Right atrium auricular region (tissue), 2 donors: ENCODE measurements at places on chromosomes 5 and 9. TPM values are rescaled to one million over a fixed set of nuclear protein-coding genes. Genes with fewer than 3 reads are reported as not detected.

The SOWAHA gene
- total RNA-seq: not detected

The PGM5 gene
- total RNA-seq: 274 TPM

The STRBP gene
- 12.6 TPM for total RNA-seq

The PRRT1B gene
- not detected for total RNA-seq

The GCNT1 gene
- 6.4 TPM for total RNA-seq

The NUTM2F gene
- not detected for total RNA-seq

DNA sequence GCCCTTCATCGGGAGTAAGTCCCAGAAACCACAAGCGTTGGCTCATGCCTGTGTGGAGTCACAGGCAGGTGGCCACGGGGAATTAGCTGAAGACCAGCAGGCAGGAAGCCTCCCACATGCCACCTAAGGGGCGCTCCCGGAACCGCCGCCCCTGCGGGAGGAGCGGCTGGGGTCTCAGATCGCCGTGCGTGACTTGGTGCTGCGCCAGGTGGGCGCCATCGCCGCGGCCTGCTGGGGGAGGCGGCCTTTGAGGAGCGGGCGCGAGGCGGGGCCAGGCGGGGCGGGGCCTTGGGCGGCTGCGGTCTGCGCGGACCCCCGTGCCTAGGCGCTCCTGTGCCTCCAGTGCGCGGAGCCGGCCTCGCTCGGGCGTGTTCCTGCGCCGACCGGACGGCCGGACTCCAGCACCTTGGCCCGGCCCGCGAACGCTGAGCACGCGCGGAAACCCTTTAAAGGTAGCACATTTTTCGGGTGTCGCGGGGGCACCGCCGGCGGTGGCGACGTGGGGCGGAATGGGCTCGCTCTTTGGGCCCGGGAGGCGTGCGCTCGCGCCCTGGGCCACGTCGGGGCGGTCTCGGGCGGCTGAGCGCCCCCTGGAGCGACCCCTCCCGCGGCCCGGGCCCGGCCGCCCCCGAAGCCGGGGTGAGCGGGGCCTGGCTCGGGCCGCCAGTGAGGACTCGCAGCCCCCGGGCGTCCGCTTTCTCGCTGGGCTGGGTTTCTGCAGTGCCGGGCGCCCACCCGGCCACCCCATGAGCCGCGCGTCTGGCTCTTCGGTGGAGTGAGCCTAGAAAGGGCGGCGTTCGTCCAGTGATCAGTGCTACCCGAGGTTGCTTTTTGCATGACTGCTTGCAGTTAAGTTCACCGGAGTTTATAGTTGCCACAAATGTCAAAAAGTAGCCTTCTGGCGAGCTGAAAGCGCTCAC is 24.5 kb downstream of the LECT2 start:
- peaks cover 6% of the 10 kb centered on the region for H3K27me3 ChIP-seq
- no peak overlapping the region for H3K4me3 ChIP-seq
- no peak overlapping the region for H3K27ac ChIP-seq
- no peaks in the 10 kb centered on the region for H3K36me3 ChIP-seq

DNA sequence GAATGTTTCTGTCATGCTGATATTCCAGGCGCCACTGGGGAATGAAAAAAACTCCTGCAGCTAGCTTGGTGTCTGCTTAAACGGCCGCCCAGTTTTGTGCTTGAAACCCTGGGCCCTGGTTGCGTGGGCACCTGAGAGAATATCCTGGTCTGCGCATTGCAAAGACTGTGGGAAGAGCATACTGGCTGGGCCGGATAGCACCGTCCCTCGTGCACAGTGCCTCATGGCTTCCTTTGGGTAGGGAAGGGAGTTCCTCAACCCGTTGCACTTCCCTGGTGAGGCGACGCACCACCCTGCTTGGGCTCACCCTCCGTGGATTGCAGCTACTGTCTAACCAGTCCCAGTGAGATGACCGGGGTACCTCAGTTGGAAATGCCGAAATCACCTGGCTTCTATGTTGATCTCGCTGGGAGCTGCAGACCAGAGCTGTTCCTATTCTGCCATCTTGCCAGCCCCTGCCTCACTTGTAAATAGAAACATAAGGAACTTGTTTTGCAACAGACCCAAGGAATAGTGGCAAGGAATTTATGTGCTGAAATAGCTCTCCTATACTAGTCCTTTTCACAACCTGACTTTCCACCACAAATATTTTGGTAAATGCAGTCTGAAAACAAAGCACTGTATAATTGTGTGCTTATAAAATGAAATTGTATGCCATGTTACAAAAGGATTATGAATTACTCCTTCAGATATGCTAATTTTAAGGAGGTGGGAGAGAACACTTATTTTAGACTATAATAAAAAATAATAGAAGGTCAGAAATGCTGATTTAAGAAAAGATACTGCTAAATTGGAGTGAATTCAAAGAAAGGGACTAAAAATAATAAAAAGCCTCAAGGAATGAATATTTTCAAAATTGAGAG is 90.3 kb downstream of the ADAMTSL1 start:
- H3K36me3 ChIP-seq: no peaks in the 10 kb centered on the region
- DNase-seq: no peak

GRCh38 chr5:122163121-122164069 is 34.0 kb downstream of the ZNF474 start:
- DNase-seq: peak; percentile 74
- no peak overlapping the region for H3K4me3 ChIP-seq
- H3K4me1 ChIP-seq: no peaks in the 10 kb centered on the region
- peak overlapping the region; percentile 62 for H3K27ac ChIP-seq
- H3K36me3 ChIP-seq: no peaks in the 10 kb centered on the region
- H3K27me3 ChIP-seq: no peaks in the 10 kb centered on the region

DNA sequence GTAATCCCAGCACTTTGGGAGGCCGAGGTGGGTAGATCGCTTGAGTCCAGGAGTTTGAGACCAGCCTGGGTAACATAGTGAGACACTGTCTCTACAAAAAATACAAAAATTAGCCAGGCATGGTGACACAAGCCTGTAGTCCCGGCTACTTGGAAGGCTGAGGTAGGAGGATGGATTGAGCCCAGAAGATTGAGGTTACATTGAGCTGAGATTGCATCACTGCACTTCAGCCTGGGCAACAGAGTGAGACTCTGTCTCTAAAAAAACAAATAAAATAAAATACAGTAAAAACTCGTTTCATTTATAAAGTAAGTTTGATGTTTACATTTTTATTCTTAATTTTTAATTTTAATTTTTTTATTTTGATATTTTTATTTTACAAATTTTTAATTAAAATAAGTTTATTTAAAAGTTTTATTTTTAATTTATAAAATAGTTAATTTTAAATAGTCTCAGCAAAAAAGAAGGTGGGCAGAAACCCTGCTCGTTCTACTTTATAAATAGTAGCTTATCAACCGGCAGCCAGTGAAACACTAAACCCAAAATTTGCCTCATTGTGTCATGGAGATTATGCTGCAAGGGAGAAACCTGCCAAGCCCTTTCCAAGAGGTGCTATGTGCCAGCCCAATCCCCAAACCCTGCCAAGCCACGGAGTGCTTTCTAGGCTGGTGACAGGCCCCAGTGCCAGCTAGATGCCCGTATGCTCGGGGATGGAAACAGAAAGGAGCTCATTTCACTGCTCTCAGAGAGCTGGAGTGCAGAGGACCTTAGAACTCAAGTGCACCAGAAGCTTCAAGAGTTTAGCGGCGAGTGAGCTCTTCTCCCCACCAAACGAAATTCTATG is 38.9 kb downstream of the SERINC5 start:
- H3K36me3 ChIP-seq: no peaks in the 10 kb centered on the region
- peak; percentile 73 for DNase-seq
- no peaks in the 10 kb centered on the region for H3K4me1 ChIP-seq
- peak overlapping the region; percentile 15 for H3K4me3 ChIP-seq
- no peaks in the 10 kb centered on the region for H3K27me3 ChIP-seq

- no peaks in the 10 kb centered on the region for H3K27me3 ChIP-seq
- H3K4me3 ChIP-seq: no peak overlapping the region
- H3K36me3 ChIP-seq: no peaks in the 10 kb centered on the region
- no peak for DNase-seq
- H3K27ac ChIP-seq: no peak overlapping the region
Measured at GRCh38 chr9:81885602-81886001, 42.6 kb upstream of the SPATA31D4 start.

- no peak for DNase-seq
- H3K36me3 ChIP-seq: no peaks in the 10 kb centered on the region
- no peaks in the 10 kb centered on the region for H3K27me3 ChIP-seq
- H3K4me1 ChIP-seq: no peaks in the 10 kb centered on the region
- H3K4me3 ChIP-seq: no peak overlapping the region
Measured at GRCh38 chr9:34518110-34518616, 4.6 kb downstream of the ENHO start.

GRCh38 chr5:95564450-95564849 is 9.5 kb downstream of the ARSK start:
- H3K4me3 ChIP-seq: no peak overlapping the region
- H3K36me3 ChIP-seq: peaks cover 8% of the 10 kb centered on the region
- H3K27me3 ChIP-seq: no peaks in the 10 kb centered on the region
- no peaks in the 10 kb centered on the region for H3K4me1 ChIP-seq
- no peak for DNase-seq

DNA sequence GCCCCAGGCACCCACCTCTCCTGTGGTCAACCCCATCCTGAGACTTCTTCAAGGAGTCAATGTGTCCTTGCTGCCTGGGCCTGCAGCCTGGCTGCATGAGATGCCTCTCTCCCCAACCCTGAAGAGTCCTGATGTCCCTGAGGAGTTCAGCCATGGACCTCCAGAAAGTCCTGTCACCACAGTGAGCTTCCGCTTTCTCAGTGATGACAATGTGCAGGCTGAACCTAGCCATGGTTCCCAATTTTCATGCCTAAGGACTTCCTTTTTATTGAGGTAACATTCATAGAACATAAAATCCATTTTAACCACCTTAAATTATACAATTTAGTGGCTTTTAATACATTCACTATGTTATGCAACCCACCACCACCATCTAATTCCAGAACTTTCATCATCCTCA is 29.1 kb downstream of the DAP start:
- no peak for DNase-seq
- no peaks in the 10 kb centered on the region for H3K27me3 ChIP-seq
- H3K4me1 ChIP-seq: no peaks in the 10 kb centered on the region
- H3K27ac ChIP-seq: no peak overlapping the region

DNA sequence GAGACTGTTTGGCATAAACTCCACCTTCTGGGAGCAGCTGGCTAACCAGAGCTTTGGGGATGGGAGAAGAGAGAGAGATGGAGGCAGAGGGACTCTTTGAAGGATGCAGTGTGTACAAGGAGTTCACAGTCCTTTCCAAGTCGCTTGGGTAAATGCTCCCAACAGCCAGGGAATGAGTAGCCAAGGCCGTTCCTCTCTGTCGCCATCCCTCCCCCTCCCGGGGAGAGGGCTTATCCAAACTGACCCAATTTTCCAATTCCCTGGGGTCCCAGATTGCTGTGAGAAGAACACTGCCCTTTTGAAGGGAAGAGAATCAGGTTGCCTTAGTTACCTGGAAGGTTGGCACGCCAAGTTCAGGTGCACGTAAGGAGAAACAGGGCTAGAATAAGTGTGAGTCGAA is 7.9 kb downstream of the WWC1 start:
- no peak overlapping the region for H3K27ac ChIP-seq
- H3K4me3 ChIP-seq: no peak overlapping the region
- no peaks in the 10 kb centered on the region for H3K27me3 ChIP-seq

- no peak overlapping the region for H3K27ac ChIP-seq
- no peaks in the 10 kb centered on the region for H3K36me3 ChIP-seq
- DNase-seq: no peak
- no peaks in the 10 kb centered on the region for H3K27me3 ChIP-seq
- no peaks in the 10 kb centered on the region for H3K4me1 ChIP-seq
Measured at GRCh38 chr5:104130320-104130719, 567.7 kb upstream of the NUDT12 start.

- no peak overlapping the region for H3K4me3 ChIP-seq
- H3K27me3 ChIP-seq: no peaks in the 10 kb centered on the region
- peaks cover 58% of the 10 kb centered on the region for H3K36me3 ChIP-seq
- H3K27ac ChIP-seq: no peak overlapping the region
- H3K4me1 ChIP-seq: no peaks in the 10 kb centered on the region
- DNase-seq: no peak
Measured at GRCh38 chr5:1324719-1325190, 20.1 kb downstream of the CLPTM1L start.

DNA sequence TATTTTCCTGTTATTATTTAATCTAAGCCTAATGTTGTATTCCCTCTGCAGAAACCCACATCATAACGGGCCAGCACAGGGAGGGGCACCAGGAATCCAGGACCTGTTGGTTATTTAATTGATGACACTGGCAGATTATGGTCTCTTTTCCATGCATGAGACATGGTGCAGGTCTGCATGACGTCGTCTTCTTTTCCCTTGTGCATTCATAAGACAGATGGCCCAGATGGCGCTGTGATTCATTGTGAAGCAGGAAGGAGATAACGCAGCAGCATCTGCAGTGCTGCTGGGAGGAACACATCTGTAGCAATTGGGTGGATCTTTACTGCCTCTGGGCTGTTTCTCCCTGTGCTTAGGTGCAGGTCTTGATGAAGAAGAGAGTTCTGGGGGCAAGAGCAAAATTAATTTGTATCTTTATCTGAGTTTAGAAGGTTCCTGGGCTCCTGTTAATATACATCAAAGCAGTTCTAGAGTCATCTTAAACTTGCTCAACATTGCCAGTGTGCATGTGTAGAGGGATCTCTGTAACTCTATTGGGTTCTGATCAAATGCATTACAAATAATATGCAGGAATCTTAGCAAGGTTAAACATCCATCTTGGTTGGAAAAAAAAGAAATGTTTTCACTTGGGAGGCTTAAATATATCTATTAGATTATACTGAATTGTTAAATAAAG is 176.1 kb downstream of the PCSK1 start:
- no peak overlapping the region for H3K4me3 ChIP-seq
- H3K27me3 ChIP-seq: no peaks in the 10 kb centered on the region

DNA sequence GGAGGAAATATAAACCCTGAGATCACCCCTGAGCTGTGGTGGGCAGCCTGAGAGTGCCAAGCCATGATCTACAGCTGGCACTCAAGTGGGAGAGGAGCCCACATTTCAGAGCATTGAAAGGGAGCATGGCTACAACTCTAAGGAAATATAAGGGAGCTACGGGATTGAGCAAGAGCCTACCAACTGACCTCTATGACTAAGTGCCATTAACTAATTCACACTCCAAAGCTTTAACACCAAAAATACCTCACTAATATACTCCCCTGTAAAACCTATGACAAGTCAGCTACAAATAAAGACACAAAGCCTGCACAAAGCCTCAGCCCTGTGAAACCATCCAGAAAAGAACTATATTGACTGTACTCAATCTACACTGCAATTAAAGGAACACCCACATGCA is 286.8 kb upstream of the RPS23 start:
- no peaks in the 10 kb centered on the region for H3K4me1 ChIP-seq
- DNase-seq: no peak
- H3K27ac ChIP-seq: no peak overlapping the region
- no peak overlapping the region for H3K4me3 ChIP-seq
- H3K36me3 ChIP-seq: no peaks in the 10 kb centered on the region

GRCh38 chr5:178429156-178429468 is 161.1 kb downstream of the COL23A1 start:
- peak overlapping the region; percentile 81 for H3K27ac ChIP-seq
- DNase-seq: peak; percentile 57
- no peaks in the 10 kb centered on the region for H3K36me3 ChIP-seq
- H3K27me3 ChIP-seq: no peaks in the 10 kb centered on the region
- no peak overlapping the region for H3K4me3 ChIP-seq

DNA sequence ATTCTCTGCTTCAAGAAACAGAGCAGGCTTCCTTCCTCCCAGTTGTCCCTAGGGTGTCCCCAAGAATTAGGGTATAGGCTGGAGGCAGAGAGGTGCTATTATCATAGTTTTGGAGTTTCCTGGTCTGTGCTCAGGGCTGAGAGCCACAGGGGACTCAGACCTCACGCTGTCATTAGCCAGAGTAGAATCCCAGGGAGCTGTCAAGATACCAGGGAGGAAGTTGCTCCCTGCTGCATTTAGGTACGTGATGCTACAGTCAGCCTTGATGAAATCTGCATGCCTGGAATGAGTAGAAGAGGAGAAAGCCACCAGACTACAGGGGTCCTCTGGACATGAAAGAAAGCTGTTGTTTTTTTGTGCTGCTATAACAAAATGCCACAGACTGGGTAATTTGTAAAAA is 273.2 kb downstream of the SH3GL2 start:
- no peak overlapping the region for H3K4me3 ChIP-seq
- H3K4me1 ChIP-seq: no peaks in the 10 kb centered on the region
- H3K27me3 ChIP-seq: no peaks in the 10 kb centered on the region
- DNase-seq: no peak
- H3K27ac ChIP-seq: no peak overlapping the region
